ENCODE measurements at places on chromosomes 12 and 14.
A peak's percentile ranks its signal among the peaks of the same experiment; 100 is the strongest.

DNA sequence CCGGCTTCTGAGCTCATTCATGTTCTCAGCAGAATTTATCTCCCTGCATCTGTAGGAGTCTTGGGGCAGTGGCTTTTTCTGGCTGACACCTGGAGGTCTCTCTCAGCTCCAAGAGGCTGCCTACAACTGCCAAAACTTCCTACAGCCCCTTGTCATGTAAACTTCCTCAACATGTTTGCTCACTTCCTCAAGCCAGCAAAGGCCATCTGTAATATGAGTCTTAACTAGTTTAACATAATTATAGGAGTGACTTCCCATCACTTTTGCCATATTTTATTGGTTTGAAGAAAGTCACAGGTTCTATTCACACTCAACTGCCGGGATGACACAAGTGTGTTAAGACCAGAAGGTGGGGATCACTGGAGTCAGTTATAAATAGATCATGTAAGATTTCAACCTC lies 194.0 kb downstream of the VRK1 start:
- DNase-seq: no peak

DNA sequence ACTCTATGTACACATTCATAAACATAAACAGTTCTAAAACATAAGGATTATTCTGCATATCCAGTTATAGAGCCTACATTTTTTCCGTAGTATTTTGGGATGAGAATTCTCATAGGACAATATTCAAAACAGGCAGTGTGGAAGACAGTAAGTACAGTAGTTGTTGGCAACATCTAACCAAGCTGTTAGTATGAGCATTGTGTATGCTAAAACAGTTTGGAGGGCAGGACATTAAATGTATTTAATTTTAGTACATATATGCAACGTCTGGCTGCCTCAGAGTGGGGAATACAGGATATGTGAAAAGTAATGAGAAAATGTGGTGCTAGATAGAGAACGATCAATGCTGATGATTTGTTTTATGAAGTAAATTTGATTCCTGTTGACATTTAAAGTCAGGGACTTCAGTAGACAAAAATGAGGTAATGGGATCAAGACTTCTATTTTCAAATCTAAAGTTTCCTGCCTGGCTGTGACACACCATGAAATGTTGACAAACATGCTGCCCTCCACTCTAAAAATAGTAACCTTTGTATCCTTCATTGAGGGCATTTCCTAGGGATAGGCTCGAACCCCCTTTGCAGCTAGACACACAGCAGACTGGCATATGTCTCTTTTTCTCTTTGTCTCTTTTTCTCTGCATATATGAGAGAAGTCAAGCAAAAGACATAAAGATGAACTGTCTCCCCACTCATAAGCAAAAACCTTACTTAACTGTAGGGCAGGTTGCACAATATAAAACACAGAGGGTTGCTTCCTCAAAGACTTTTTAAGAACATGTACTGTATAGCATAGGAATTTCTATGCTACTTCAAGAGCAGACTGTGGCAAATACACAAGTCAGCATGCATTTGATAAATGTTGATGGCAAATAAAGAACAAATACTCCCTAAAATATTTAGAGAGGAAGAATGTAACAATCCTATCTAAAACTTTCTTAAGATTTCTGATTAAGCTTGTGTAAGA lies 75.5 kb upstream of the GTF2A1 start:
- DNase-seq: no peak

DNA sequence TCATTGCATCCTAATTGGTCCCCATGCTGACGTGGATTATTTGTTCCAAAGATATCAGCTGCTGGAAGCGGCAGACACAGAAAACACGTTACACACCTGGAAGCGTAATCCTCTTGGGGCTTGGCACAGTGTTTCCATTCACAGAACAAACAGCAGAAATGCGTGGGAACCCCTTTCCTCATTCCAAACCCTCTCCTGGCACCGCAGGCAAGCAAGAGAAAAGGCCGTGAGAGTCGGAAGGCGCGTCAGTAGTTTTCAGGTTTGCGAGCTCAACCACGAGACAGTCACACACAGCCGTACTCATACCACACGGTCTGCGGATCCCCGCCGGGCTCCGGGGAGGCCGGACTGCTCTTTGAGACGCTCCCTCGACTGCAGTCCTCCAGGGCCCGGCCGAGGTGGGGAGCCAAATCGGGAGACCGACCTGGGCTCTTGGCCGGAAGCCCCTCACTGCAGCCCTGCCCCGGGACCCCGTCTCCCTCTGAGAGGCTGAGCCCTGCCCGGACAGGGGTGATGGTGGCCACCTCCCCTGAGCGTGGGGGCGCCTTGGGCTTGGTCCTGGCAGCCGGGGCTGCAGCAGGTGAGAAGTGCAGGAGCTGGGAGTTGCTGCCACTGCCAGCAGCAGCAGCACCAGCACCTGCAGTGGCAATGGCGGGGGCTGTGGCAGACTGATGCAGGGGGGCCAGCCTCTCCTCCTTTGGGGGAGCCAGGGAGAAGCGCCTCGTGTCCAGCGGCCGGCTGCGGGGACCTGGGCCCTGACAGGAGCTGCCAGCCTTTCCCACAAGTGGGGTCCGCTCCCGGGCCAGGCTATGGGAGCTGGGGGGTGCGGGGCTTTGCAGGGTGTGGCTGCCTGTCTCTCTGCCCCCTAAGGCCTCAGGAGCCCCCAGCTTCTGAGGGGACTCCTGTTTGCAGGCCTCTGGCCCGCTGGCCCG lies 28.1 kb upstream of the GPR68 start:
- DNase-seq: no peak

GRCh38 chr12:117582135-117582784 lies 220.8 kb upstream of the NOS1 start:
- DNase-seq: no peak

DNA sequence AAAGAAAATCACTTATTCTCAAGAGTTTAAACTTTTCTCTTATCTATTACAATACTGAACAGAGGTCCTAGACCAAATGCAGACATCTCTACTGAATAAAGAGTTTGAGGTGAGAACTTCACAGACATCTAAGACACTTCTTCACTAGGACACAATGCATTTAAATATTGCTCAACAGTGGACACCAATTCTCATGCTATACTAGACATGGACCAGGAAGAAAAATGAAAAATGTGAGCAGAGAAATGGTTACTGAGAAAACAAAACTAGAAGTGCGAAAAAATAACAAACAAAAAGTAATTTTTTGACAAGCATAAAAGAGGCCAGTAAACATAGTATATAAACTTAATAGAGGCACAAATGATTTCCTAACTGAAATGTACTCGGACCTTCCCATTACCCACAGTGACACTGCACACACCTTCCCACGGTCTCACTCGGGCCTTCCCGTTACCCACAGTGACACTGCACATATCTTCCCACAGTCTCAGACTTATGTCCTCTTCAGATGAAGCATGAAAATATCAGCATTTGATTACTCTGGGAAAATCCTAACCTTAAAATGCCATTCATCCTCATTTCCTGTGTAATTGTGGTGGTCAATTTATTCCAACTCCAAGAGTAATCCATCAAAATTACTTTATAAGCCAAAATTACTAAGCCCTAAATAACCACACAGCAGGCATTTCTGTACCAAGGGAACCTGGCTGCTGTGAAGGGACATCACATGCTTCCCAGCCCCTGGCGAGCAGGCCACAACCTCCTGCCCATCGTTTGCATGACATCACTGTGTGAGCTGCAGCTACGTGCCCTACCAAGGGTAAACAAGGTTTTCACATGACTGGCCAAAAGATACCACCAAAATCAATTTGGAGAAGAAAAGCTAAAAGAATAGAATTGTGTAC lies 6.4 kb downstream of the SLC15A4 start:
- DNase-seq: no peak

- no peak for DNase-seq
Observed at GRCh38 chr12:12357719-12358461, 1.0 kb downstream of the BORCS5 start.

- DNase-seq: no peak
Observed at GRCh38 chr12:62720025-62720424, 214.9 kb downstream of the PPM1H start.

DNA sequence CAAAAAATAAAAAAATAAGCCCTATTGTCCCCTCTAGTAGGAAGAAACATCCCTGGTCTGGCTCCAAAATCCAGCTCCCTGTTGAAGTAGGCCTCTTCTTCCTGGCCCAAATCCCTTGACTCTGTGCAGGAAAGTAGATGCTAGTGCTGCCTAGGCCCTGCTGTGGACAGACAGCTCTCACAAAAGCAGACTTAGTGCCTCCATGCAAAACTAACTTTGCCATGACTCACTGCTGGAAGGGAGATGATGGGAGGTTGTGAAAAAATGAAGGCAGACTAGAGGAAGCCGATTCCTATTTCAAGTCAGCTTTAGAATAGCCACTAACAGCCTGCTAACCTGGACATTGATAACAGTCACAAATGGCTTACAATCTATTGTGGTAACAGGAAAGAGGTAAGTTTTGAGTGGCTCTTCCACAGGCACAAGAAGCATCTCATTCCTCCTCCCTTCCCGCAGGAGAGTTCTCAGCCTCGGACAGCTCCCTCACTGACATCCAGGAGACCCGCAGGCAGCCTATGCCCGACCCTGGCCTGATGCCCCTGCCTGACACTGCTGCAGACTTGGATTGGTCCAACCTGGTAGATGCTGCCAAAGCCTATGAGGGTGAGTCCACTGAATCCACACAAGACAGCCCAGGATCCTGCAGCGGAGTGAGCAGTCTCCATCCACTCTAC lies 198.9 kb upstream of the RGS6 start:
- DNase-seq: no peak

- DNase-seq: peak; percentile 35
Observed at GRCh38 chr12:104358353-104359003, 54.9 kb downstream of the EID3 start.

- DNase-seq: no peak
Observed at GRCh38 chr12:112148031-112148513, 22.7 kb downstream of the TRAFD1 start.

Measured in HCT116 (cell line).